Right lobe of liver (tissue), 6 donors: ENCODE measurements at places on chromosomes 4 and X. TPM values are rescaled to one million over a fixed set of nuclear protein-coding genes. Genes with fewer than 3 reads are reported as not detected.

GRCh38 chrX:102899940-102900916, 36.8 kb upstream of the RAB40AL start:
- no peaks in the 10 kb centered on the region for H3K36me3 ChIP-seq
- H3K27ac ChIP-seq = no peak overlapping the region
- no peak overlapping the region for H3K4me3 ChIP-seq
- DNase-seq = no peak
- H3K27me3 ChIP-seq = no peaks in the 10 kb centered on the region

DNA sequence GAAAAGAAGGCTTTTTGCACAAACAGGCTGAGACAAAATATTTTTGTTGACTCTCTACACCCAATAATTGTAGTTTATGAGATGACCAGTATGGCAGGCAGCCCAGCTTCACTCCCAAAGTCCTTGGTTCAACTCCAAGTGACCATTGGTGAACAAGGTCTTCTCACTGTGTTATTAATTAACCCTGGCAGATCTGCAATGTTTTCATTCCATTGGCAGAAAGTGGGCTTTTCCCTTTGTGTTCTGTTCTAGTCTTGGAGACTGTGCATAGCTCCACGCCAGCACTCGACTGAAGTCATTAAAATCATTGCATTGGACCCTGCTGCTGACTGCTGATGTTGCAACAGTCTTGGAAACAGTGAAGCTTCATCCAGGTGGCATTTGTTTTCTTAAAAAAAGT, 277.3 kb upstream of the HAND2 start:
- H3K27me3 ChIP-seq = no peaks in the 10 kb centered on the region
- H3K4me3 ChIP-seq = no peak overlapping the region
- no peaks in the 10 kb centered on the region for H3K36me3 ChIP-seq
- DNase-seq = no peak

GRCh38 chr4:102474736-102475504, 26.2 kb upstream of the NFKB1 start:
- no peaks in the 10 kb centered on the region for H3K27me3 ChIP-seq
- no peaks in the 10 kb centered on the region for H3K36me3 ChIP-seq
- H3K4me1 ChIP-seq = no peaks in the 10 kb centered on the region
- DNase-seq = no peak
- H3K4me3 ChIP-seq = no peak overlapping the region

DNA sequence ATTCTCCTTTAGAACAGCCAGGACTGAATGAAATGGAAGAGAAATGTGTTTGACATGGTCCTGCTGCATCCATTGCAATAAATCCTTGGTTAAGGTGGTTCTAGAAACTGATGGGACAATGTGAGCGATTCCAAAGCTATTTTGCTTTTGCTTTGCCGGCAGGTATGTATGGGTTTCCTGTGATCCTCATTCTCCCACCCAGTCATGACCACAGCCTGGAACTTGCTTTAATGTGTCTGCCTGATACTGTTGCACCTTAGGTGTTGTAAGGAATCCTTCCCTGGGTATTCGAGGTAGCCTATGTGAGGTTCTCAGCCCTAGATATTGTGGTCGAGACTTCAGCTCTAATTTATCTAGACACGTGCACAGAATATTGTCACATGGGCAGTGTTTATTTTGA, 86.1 kb downstream of the ZNF518B start:
- no peak overlapping the region for H3K4me3 ChIP-seq
- H3K27me3 ChIP-seq = no peaks in the 10 kb centered on the region
- H3K4me1 ChIP-seq = no peaks in the 10 kb centered on the region
- no peaks in the 10 kb centered on the region for H3K36me3 ChIP-seq

NHSL2 gene
- total RNA-seq = 0.90 TPM

RASL11B gene
- total RNA-seq = 0.32 TPM

DNA sequence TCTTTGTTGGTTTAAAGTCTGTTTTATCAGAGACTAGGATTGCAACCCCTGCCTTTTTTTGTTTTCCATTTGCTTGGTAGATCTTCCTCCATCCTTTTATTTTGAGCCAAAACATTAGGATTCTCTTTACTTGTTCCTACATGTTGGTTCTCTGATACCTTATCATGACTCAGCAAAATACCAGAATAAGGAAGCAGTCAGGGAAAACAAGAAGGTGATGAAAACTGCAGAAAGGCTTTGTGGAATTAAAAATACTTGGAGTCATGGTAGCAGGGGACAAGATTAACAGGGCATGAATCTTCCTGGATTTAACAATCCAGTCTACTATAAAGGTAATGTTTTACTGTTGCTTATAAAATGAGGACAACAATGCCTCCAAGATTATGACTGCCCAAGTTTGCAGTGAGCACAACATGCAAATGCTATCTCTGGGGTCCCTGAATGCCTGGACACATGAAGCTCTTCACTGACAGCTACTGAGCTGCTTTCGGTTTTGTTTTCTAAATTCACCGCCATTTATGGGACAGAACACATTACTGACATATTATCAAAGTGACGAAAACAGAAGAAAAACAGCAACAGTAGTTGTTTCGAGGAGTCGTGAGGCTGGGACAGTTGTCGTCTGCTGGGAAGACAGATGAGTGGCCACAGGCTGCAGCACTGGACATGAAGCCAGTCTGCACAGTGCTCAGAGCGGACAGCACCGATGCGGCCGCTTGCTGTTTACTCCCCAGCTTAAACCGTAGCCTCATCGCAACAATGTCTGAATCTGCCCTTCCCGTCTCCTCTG, 174.5 kb upstream of the DKK2 start:
- H3K4me1 ChIP-seq = no peaks in the 10 kb centered on the region
- no peaks in the 10 kb centered on the region for H3K36me3 ChIP-seq
- no peak overlapping the region for H3K27ac ChIP-seq
- no peaks in the 10 kb centered on the region for H3K27me3 ChIP-seq
- no peak overlapping the region for H3K4me3 ChIP-seq
- DNase-seq = no peak

DNA sequence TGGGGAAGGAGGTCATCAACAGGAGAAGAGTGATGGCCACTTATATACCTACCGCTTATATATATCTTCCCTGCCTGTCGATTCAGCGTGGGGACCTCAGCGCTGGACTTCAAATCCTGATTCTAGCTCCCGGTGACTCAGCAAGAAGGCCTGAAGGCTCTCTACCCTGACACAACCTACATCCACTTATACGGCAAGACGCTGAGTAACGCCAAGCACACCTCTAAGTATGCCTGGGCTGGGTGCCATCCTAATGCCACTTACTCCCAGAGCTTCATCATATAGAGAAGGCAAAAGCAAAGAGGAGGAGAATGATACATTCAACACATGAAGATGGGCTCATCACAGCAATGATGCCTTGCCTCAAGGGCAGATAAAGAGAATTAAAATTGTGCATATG, 198.3 kb downstream of the CHIC2 start:
- no peaks in the 10 kb centered on the region for H3K27me3 ChIP-seq
- H3K4me1 ChIP-seq = no peaks in the 10 kb centered on the region
- DNase-seq = no peak

DNA sequence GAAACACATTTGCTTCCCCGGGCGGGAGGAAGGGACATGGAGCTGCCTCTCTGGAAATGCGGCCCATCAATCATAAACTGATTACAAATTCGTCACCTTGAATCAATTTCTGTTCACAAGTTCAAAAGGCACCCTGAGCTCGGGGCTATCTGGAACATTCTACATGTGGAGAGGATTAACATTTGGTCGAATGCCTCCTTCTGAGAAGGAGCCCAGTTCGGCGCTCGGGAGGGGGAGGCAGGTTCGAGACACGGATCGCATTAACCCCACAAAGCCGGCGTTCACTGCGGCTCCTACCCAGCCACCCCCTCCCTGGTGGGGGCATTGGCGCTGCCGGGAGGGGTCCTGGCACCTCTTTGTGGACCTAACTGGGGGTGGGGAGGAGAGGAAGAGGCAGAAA, 108.0 kb downstream of the CPZ start:
- H3K27ac ChIP-seq = no peak overlapping the region
- peak; percentile 12 for DNase-seq
- no peaks in the 10 kb centered on the region for H3K27me3 ChIP-seq

HAUS7 gene
- 9.7 TPM for total RNA-seq

GRCh38 chr4:162523171-162523570, 359.4 kb upstream of the FSTL5 start:
- no peak for DNase-seq
- H3K27me3 ChIP-seq = no peaks in the 10 kb centered on the region
- H3K4me1 ChIP-seq = no peaks in the 10 kb centered on the region

PDHA1 gene
- 78.5 TPM for total RNA-seq

TRIM61 gene
- total RNA-seq = 0.37 TPM

WNK3 gene
- 13.2 TPM for total RNA-seq

GRCh38 chrX:153778181-153778580, 2.7 kb upstream of the SRPK3 start:
- DNase-seq = no peak
- H3K36me3 ChIP-seq = no peaks in the 10 kb centered on the region
- H3K4me1 ChIP-seq = no peaks in the 10 kb centered on the region
- H3K4me3 ChIP-seq = no peak overlapping the region
- H3K27me3 ChIP-seq = no peaks in the 10 kb centered on the region

DNA sequence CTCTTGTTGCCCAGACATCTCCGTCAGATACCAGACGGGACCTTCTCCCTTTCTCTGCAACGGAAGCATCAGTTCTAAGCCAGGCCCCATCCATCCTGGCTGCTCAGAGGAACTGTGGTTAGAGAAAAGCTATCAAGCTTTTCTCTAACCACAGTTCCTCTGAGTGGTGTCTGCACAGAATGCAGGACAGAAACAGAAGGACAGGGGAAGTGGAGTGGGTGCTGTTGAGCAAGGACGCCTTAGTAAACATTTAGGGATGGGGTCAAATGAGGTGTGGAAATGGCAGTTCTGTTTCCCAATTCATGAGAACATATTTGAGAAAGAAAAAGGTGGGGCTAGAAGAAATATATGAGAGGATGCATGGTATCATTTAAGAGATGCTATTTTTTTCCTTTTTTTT, 283.8 kb downstream of the CRLF2 start:
- no peak overlapping the region for H3K27ac ChIP-seq
- H3K4me1 ChIP-seq = no peaks in the 10 kb centered on the region
- no peaks in the 10 kb centered on the region for H3K27me3 ChIP-seq
- no peak for DNase-seq
- no peak overlapping the region for H3K4me3 ChIP-seq

GRCh38 chrX:70262952-70263567, 3.1 kb upstream of the P2RY4 start:
- no peaks in the 10 kb centered on the region for H3K36me3 ChIP-seq
- no peaks in the 10 kb centered on the region for H3K27me3 ChIP-seq
- DNase-seq = no peak
- no peaks in the 10 kb centered on the region for H3K4me1 ChIP-seq

- no peaks in the 10 kb centered on the region for H3K36me3 ChIP-seq
- H3K27me3 ChIP-seq = no peaks in the 10 kb centered on the region
- H3K4me1 ChIP-seq = no peaks in the 10 kb centered on the region
Measured at GRCh38 chrX:331825-332495, 13.4 kb upstream of the GTPBP6 start.

- no peaks in the 10 kb centered on the region for H3K36me3 ChIP-seq
- DNase-seq = no peak
- H3K4me1 ChIP-seq = no peaks in the 10 kb centered on the region
- H3K4me3 ChIP-seq = no peak overlapping the region
Measured at GRCh38 chrX:67613996-67614395, 70.2 kb downstream of the AR start.

PCYT1B gene
- 0.20 TPM for total RNA-seq

DNA sequence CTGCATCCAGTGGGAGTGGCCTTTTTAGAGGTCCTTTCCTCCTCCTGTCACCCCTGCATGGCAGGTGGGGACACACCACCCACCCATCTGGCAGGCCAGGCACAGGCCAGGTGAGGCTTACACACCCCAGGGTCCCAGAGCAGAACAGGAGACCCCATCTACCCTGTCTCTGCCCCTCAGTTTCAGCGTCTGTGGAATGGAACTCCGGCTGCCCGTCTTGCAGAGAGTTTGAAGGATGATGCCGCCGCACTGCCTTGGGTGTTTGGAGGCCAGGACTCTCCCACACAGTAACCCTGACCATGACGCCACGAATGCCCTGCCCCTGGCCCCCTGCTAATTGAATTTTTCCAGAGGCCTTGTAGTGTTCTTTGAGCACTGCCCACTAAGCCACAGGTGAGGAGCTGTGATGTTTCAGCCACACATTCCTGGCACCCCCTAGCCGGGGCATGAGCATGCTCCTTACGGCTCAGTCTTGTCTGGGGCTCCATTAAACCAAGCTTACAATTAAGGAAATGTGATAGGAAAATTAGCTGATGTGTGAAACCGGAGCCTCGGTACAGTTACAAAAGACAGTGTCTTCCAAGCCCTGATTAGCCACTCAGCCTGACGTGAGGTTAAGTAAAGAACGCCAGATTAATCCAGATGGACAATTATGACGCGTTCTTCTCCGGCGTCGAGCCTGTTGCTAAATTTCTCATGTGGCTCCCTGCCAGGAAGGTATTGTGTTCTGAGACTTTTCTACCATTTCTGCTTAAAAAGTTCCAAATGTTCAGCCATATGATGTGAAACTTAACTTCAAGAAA, 39.3 kb downstream of the HMX1 start:
- no peak overlapping the region for H3K4me3 ChIP-seq
- no peak for DNase-seq
- no peaks in the 10 kb centered on the region for H3K27me3 ChIP-seq
- H3K27ac ChIP-seq = no peak overlapping the region

GRCh38 chrX:152641996-152642395, 4.3 kb downstream of the GABRQ start:
- no peaks in the 10 kb centered on the region for H3K4me1 ChIP-seq
- no peaks in the 10 kb centered on the region for H3K36me3 ChIP-seq
- H3K4me3 ChIP-seq = no peak overlapping the region
- no peak for DNase-seq
- H3K27me3 ChIP-seq = no peaks in the 10 kb centered on the region

GRCh38 chr4:27066591-27066990, 205.9 kb downstream of the STIM2 start:
- H3K27me3 ChIP-seq = no peaks in the 10 kb centered on the region
- no peak overlapping the region for H3K4me3 ChIP-seq
- H3K36me3 ChIP-seq = no peaks in the 10 kb centered on the region
- H3K27ac ChIP-seq = no peak overlapping the region

- H3K27me3 ChIP-seq = no peaks in the 10 kb centered on the region
- no peaks in the 10 kb centered on the region for H3K4me1 ChIP-seq
- no peak within 1 kb of the TSS for H3K4me3 ChIP-seq
- no peaks in the 10 kb centered on the region for H3K36me3 ChIP-seq
- no peak for DNase-seq
Measured at GRCh38 chrX:103776546-103776945, at the start of gene PLP1. TSS of gene PLP1 (plus strand) at chrX:103776840. CDS start at chrX:103776996, 156 bp downstream.

DNA sequence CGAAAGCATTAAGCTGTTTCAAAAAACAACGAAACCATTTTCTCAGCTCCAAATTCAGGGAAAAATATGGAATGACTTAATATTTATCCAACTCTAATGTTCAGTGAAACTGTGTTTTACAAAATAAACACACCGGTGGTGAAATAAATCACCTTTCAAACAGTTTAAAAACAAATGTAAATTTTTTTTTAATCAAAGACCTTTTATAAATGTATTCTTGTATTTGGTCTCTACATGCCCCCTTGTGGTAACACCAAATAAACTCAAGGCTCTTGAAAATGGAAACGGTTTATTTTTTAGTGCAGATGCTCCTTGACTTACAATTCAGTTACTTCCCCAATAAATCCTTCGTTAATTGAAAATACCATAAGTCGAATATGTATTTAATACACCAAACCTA, 45.8 kb upstream of the ITM2A start:
- no peak overlapping the region for H3K4me3 ChIP-seq
- no peak for DNase-seq
- H3K27me3 ChIP-seq = peaks cover 4% of the 10 kb centered on the region
- no peak overlapping the region for H3K27ac ChIP-seq
- H3K4me1 ChIP-seq = no peaks in the 10 kb centered on the region
- no peaks in the 10 kb centered on the region for H3K36me3 ChIP-seq
